ENCODE measurements at places on chromosomes 4 and X. TPM values are rescaled to one million over a fixed set of nuclear protein-coding genes. Genes with fewer than 3 reads are reported as not detected.

DNA sequence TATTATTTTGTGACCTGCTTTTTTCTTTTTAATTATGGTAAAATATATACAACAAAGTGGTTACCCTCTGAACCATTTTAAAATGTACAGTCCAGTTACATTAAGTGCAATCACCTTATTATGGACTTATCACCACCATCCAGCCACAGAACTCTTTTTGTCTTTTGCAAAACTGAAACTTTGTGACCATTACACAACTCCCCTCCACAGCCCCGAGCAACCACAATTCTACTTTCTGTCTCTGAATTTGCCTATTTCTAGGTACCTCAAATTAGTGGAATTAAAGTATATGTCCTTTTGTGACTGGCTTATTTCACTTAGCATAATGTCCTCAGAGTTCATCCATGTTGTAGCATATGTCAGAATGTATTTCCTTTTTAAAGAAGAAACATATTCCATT lies 39.3 kb upstream of the WWC2 start:
- H3K27ac ChIP-seq: no peak overlapping the region
- H3K36me3 ChIP-seq: no peaks in the 10 kb centered on the region
- H3K27me3 ChIP-seq: no peaks in the 10 kb centered on the region
- H3K4me3 ChIP-seq: no peak overlapping the region
- no peaks in the 10 kb centered on the region for H3K4me1 ChIP-seq

DNA sequence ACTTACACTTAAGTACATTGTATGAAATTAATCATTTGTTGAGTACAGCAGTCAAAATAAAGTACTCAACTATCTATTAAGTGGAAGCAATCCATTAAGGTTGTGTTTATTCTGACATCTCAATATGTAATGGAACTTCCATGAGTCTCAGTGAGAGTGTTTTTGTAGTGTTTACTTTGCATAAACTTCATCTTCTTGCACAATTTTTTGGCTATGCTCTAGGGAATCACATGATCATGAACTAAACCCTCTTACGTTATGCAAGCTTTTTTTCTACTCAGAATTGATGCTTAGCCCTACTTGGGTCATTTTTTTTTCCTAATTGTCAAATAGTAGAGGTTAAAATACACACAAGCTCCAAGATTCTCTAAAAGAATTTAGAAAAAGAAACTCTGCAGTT lies 21.1 kb upstream of the PIGA start:
- no peaks in the 10 kb centered on the region for H3K27me3 ChIP-seq
- H3K36me3 ChIP-seq: no peaks in the 10 kb centered on the region
- H3K27ac ChIP-seq: no peak overlapping the region
- no peaks in the 10 kb centered on the region for H3K4me1 ChIP-seq
- no peak overlapping the region for H3K4me3 ChIP-seq
- peak; percentile 74 for DNase-seq

DNA sequence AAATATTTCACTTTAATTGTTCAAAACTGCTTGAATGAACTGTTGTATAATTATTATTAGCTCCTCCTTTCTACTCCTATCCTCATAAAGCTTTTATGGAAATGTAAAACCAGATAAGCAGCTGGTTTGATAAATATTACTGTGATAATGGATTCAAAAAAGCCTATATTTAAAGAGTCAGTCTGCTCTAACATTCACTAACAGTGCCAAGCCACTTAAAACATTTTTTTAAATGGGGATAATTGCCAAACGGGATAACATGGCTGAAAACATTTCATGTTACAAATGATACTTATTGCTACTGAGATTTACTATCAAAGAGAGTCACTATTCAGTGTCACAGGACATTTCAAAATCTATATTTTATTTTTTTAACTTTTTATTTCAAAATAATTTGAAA lies 17.4 kb downstream of the ARHGAP24 start:
- no peak for DNase-seq
- no peaks in the 10 kb centered on the region for H3K36me3 ChIP-seq
- peaks cover 11% of the 10 kb centered on the region for H3K4me1 ChIP-seq
- no peak overlapping the region for H3K27ac ChIP-seq
- H3K27me3 ChIP-seq: no peaks in the 10 kb centered on the region
- H3K4me3 ChIP-seq: no peak overlapping the region

- no peak overlapping the region for H3K4me3 ChIP-seq
- H3K27ac ChIP-seq: peak overlapping the region; percentile 24
- no peaks in the 10 kb centered on the region for H3K27me3 ChIP-seq
- H3K36me3 ChIP-seq: no peaks in the 10 kb centered on the region
- H3K4me1 ChIP-seq: peaks cover 45% of the 10 kb centered on the region
- DNase-seq: no peak
These were observed 73.7 kb downstream of the TBL1X start for GRCh38 chrX:9538544-9539045.

- no peak for DNase-seq
- no peak overlapping the region for H3K27ac ChIP-seq
- H3K4me1 ChIP-seq: no peaks in the 10 kb centered on the region
These were observed 59.8 kb downstream of the AGTR2 start for GRCh38 chrX:116230130-116230898.

GRCh38 chrX:14095702-14096101 lies 66.0 kb upstream of the GEMIN8 start:
- H3K4me3 ChIP-seq: no peak overlapping the region
- no peaks in the 10 kb centered on the region for H3K4me1 ChIP-seq
- H3K27me3 ChIP-seq: no peaks in the 10 kb centered on the region
- no peak overlapping the region for H3K27ac ChIP-seq
- no peaks in the 10 kb centered on the region for H3K36me3 ChIP-seq
- peak; percentile 57 for DNase-seq

DNA sequence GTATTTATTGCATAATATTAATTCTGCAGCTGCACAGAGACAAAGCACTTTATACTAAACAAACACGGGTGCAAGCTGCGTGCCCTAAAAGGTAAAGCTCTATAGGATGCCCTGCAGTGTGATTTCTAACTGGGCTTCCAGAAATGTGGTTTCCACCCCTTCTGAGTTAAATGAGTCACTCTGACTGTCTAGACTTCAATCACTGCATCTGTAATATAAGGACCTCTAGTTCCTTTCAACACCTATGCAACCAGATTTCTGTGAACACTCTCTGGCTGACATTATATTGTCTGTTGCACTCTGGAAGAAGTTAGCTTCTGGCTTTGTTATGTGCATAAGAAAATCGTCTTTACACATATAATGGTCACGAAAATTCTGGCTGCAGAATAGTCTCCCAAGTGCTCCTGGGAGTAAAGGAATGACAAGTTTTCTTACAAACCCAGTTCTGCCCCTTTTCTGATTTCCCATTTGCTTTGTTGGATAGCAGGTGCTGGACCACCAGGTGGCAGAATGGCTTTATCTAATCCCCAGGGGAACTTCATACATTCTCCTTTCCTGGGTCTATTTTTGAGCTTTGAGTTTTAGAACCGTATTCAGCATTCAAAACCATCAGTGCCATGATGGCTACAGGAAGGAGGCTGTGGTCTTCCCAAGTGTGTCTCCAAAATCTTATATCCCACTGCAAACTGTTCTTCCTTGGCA lies 842.2 kb downstream of the STIM2 start:
- H3K4me1 ChIP-seq: no peaks in the 10 kb centered on the region
- H3K4me3 ChIP-seq: no peak overlapping the region
- peak; percentile 41 for DNase-seq
- H3K27ac ChIP-seq: no peak overlapping the region
- H3K36me3 ChIP-seq: no peaks in the 10 kb centered on the region

DNA sequence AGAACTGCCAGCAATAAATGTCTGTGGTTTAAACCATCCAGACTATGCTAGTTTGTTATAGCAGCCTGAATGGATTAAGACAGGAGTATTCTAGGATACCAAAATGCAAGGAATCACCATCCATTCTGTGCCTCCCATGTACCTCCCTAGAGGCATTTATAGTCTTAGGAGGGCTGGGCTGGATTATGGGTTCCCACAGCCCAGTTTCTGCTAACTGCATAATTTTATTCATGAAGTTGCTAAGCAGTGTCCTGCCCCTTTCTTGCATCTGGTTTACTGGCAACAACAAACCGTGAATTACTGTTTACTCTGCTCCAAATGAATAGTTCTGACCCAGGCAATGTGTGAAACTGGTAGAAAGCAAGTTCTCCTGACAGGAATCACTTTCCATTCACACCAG lies 67.1 kb upstream of the PRKX start:
- H3K36me3 ChIP-seq: no peaks in the 10 kb centered on the region
- H3K27ac ChIP-seq: no peak overlapping the region
- no peaks in the 10 kb centered on the region for H3K4me1 ChIP-seq
- H3K27me3 ChIP-seq: no peaks in the 10 kb centered on the region
- no peak for DNase-seq

The ITGB1BP2 gene
- total RNA-seq: 99.7 TPM

The CPZ gene
- 12.0 TPM for total RNA-seq

The SMR3B gene
- total RNA-seq: not detected

The PCDH18 gene
- total RNA-seq: 9.8 TPM
